Activated CD8-positive, alpha-beta memory T cell treated with anti-CD3 and anti-CD28 coated beads for 1 hour (primary cell): ENCODE measurements at places on chromosomes 4 and X.

DNA sequence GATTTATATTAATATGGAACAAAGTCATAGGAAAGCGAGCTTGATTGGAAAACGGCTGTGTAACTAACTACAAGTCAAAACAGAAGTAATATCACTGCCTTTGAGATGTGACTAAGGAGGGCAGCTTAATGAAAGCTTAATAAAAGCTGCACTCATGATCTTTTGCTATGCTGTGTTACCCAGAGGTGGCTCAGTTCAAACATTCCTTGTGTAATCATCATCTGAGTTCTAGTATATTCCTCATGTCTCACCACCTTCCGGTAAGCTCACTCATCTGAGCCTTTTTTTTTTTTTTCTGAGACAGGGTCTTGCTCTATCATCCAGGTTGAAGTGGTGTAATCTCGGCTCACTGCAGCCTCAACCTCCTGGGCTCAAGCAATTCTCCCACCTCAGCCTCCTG, 5.0 kb downstream of the GRPEL1 start:
- no peak for DNase-seq

GRCh38 chr4:171007618-171008390, 805.4 kb upstream of the GALNTL6 start:
- no peak for DNase-seq

DNA sequence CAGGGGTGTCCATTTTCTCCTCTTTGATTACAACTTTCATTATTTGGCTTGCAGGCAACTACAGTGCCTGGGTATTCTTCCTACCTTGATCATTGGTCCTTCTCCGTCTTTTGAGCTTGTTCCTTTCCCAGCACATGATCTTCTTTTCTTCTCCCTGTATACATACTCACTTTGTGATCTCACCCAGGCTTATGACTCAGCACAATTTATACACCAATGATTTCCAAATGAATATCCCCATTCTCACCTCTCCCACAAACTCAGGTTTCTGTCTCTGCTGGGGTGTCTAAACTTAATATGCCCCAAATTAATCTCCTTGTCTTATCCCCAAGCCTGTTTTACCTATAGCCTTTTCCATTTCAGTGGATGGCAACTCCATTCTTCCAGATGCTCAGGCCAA, 19.5 kb upstream of the C4orf54 start:
- DNase-seq, result no peak

DNA sequence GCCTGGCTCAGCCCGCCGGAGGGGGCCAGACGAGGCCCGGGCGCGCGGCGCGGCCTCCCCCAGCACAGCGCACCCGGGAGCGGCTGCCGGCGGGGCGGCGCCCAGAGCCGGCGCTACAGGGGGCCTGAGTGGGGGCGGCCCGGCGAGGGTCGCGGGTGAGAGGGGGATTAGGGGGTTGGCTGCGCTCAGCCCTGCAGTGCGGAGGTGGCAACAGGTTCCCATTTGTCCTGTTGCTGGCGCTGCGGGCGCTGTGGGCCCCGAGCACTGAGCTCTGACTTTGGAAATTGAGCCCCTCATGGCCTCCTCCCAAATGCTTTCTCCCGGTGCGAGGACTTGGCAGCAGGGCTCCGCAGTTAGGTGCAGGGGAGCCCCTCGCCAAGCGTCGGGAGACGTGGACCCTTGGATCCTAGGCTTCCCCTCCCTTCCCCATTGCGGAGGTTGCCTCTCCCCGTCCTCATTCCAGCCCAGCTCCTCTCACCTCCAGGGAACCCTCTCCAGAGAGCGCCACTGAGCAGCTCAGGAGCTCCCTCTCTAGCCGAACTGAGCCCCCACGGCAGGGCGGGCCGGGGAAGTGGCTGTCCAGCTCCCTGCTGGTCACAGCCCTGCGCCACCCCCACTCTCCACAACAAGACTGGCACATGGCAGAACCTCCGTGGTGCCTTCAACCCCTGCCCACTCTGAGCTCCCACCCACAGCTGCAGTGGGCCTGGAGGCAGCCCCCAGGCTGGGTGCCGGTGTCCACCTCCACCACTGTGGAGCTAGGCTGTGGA, 2.5 kb upstream of the DUSP9 start:
- no peak for DNase-seq

DNA sequence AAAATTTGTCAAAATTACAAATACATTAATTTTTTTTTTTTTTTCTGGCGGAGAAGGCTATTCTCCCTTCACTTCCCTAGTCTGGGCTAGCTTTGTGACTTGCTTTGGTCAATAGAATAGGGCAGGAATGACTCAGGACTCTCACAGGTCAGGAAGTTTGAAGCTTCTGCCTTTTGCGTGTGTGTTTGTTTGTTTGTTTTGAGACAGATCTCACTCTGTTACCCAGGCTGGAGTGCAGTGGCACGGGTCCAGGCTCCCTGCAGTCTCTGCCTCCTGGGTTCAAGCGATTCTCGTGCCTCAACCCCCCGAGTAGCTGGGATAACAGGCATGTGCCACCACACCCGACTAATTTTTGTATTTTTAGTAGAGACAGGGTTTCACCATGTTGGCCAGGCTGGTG, 55.9 kb upstream of the USP9X start:
- no peak for DNase-seq
